ENCODE measurements at places on chromosomes 11 and 22.

DNA sequence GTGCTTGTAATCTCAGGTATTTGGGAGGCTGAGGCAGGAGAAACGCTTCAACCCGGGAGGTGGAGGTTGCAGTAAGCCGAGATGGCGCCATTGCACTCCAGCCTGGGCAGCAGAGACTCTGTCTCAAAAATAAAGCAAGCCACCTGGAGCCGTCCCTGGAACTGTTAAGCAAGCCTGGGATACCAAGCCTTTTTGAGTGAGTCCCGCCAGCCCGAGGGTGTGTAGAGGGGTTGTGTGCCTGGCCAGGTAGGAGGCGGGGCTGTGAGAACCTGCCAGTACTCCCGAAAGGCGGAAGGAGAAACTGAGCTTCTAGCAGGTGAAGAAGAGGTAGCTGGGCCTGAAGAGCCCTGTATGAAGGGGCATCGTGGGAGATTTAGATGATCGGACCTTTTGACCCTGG, 52.4 kb downstream of the TRIOBP start:
- ATAC-seq = no peak

GRCh38 chr11:14578541-14578956, 58.4 kb upstream of the PSMA1 start:
- peak; percentile 91 for ATAC-seq

GRCh38 chr11:76665921-76666351, 4.6 kb downstream of the LRRC32 start:
- ATAC-seq = no peak

GRCh38 chr22:19523240-19524169, 705 bp downstream of the CLDN5 start:
- ATAC-seq = peak; percentile 37

DNA sequence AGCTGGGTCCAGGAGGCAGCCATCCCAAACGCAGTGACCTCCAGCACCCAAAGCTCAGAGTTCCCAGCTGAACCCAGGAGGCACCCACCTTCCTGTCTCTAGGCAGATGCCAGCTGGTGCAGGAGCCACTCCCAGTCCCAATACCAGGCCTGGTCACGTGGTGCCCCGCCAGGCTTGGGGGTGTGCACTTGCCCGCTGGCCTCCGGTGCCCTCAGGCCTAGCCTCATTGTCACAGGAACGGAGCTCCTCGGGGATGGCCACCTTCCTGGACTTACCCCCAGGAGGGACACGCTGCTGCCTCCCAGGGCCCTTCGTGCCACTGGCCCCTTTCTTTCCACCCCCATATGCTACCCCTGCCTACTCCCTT, 4.6 kb downstream of the BID start:
- ATAC-seq = no peak

DNA sequence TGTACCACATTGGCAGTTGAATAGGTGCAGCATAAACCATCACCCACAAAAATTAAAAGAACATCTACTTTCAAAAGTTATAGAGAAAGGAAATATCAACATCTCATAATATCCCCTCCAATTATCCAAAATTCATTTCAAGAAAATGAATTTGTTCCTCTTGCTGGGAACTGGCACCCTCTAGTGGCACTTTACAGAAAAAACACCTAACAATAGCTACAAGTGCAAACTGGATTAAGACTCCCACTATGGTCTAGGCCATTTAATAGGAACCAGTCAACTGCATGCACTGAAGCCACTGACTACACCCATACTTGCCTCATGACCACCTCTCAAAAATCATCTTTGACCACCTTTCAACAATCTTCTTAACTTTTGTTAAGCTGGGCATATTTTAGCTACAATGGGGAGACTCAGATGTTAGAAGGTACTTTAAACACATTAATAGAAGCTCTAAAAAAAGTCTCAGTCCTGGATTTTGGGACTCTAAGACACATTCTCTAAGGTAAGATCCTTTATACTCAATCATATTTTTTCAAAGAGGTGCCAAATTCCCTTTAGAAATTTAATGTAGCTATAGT, 17.3 kb downstream of the TRAF6 start:
- ATAC-seq = peak; percentile 34

DNA sequence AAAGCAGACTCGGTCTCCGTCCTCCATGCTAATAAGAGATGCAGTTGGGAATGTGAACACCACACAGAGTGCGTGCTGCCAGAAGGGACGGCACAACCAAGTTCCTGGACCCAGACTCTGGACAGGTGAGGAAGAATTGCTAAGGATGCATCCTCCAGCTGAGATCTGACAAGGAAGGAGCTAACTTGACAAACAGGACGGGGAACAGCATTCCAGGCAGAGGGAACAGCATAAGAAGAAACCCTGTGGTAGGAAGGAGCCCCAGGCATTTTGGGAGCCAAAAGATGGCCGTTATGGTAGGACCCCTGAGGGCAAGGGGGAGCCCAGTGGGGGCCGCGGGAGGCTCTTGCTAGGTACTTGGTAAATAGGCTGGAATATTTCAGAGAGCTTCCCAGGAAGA, 6.0 kb downstream of the OSM start:
- ATAC-seq = no peak
